ENCODE measurements at places on chromosomes 5 and 9.

GRCh38 chr5:77973253-77973609 lies 197.1 kb upstream of the TBCA start:
- no peak for DNase-seq

- DNase-seq: no peak
These were observed 74.8 kb upstream of the TGFBR1 start for GRCh38 chr9:99030092-99030511.

GRCh38 chr5:177124486-177124991 lies 9.0 kb upstream of the NSD1 start:
- DNase-seq: no peak

- no peak for DNase-seq
These were observed 364.9 kb upstream of the CTNND2 start for GRCh38 chr5:12269164-12269563.

DNA sequence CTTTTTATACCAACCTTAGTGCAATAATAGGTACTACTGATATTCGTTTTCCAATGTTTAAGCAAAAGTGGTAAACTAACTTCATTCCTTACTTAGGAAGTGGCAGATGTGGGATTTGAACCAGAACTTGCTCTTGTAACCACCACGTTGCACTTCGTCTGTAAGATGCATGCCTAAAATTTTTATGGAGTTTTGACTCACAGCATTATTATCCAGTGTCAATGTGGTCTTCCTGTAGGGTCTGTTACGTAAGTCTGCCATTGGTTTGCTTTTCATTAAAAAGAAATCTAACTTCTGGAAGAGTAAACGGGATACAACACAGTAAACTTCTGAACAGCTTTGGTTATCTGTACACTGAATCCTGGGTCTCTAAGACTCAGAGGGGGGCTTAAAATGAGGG lies 521.0 kb upstream of the WWC1 start:
- DNase-seq: no peak

DNA sequence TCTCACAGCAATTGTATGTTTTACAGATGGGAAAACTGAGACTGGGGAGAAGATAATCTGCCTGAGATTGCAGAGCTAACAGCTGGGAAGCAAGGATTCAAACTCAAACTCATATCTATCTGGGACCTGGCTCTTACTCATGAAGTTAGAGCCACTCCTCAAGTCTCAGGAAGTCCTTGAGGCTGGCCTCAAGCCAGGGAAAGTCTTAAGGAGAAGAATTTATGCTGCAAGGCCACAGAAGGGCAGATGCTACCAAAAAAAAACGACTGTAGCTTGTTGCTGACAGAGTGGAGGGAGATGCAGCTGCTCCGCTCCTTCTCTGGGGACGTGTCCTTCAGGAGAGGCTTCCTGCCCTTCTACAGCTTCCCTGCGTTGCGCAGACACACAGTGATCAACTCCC lies 39.8 kb downstream of the BARHL1 start:
- no peak for DNase-seq

DNA sequence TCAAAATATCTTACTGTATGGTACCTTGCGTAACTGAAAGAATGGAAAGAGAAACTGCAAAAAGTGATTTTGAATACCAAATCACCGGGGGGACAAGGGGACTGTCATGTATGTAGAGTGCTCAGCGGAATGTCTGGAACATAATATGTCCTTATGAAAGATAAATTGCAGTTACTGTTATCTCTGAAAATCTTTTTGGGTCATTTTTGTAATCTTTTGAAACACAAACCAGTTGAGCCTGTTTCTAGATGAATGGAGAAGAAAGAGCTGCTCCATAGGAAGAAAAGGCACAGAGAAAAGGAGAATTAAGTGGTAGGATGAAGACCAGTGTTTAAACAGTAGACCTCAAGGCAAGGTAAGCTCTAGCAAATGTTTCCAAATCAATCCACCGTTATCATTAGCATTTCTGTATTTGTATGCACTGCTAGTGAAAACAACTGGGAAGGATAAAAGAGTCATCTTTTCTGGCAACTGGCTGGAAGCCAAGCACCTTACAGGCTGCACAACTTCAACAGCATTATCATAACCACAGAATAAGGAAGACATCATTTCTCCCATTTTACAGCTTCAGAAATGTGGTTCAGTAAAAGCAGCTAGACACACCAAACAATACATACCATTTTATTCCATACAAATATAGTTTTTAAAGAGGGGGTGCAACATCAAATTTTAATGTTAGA lies 158.5 kb downstream of the TRPM3 start:
- no peak for DNase-seq

GRCh38 chr9:95935861-95936578 lies 60.5 kb downstream of the ERCC6L2 start:
- no peak for DNase-seq

GRCh38 chr5:137181667-137182066 lies 317.5 kb downstream of the SPOCK1 start:
- no peak for DNase-seq

- DNase-seq: no peak
These were observed 17.8 kb downstream of the DIMT1 start for GRCh38 chr5:62385816-62386400.

DNA sequence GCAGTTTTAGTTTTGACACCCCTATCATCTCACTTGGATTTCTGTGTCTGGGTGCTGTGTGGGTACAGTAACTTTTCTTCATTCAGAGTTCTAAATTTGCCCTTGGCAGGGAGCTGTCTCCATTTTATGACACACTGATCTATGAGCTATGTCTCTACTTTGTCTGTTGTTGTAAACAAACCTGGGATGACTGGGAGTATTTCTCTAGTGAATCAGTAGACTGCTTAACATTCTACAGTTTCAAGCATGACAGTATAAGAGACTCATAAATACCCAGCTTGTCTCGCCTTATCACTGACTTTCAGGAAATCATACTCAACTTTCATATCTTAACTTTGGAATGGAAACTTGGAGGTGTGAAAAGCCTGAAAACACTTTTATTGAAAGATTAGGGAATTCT lies 212.1 kb upstream of the NUDT12 start:
- no peak for DNase-seq

DNA sequence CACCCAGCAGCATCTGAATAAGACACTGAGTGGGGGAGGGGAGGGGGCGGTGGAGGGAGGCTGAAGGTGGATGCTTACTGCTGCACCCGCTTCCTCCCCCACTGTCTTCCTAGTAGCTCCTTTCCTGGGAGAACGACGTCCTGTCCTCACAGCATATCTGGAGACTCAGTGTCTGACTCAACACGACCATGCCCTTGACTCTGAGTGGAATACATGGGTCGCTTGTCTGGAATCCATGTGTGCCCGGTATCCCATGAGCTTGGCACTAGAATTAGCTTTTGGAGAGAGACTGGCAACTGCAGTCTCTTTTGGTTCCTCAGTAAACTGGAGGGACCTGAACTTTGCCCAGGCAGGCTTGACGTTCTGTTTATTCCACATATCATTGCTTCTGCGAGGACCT lies 125.4 kb upstream of the FAM120A start:
- DNase-seq: no peak

GRCh38 chr5:92561411-92561959 lies 1019.5 kb downstream of the NR2F1-AS1 start:
- DNase-seq: no peak

DNA sequence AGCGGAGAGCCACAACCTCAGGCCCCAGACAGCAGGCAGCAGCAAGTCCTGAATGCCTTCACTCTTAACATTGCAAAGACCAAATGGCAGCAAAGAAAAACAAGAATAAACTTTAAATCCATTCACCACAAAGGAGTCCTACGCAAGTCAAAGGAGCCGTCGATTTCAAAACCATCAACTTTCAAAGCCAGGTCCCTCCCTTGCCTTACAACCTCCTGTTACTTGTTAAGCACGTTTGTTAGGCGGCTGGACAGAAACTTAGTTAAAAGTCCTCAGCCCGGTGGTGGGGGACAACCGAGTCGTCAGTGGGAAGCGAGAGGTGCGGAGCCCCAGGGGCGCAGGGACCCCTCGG lies 938 bp downstream of the LPAR1 start:
- DNase-seq: no peak

DNA sequence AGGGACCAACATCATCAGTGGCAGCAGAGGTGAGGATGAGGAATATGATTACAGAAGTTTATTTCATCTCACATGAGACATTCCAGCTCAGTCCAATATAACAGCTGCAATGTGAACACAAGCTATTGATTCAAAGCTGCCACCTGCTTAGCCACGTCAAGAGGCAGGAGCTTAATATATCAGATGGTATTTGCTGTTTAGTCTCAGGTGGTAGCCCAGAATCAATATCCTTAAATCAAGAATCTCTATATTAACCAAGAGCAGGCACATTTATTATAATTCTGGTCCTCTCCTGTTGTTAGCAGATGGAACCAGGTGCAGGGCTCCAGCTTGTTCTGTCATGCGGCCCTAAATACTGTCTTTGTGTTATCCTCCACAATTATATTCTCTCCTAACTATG lies 431.6 kb downstream of the ICE1 start:
- no peak for DNase-seq

- DNase-seq: no peak
These were observed 102.5 kb upstream of the DHFR start for GRCh38 chr5:80757290-80757689.

DNA sequence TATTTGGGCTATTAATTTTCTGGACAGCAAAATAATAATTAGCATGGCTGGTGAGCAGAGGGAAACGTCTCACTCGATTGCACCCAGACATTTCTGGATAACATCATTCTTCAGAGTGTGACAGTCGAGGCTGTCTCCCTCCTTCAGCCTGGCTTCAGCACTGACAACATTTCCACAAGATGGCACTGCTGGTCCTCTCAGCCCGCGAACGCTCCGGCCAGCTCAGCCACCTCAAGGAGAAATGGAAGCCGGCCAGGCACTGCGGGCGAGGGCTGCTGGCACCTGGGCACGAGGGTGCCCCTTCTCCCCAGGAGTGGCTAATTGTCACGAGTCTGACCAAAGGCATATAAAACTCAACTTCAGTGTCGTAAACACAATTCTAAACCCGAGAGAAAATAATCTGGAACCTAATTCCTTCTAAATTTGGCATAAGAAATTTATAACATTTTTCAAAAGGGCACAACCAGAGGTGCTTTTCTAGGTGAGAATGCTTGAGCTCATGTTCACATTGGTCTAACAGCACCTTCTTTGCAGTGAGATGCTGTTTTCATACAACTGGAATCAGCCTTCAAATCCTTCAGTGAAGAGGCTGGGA lies 65.9 kb downstream of the DAP start:
- no peak for DNase-seq

Data from effector CD8-positive, alpha-beta T cell (primary cell).